ENCODE measurements at places on chromosomes 7 and 10. TPM values are rescaled to one million over a fixed set of nuclear protein-coding genes. Genes with fewer than 3 reads are reported as not detected.

The SFTPA1 gene
- not detected for total RNA-seq

The PKD2L1 gene
- not detected for total RNA-seq

The POLD2 gene
- 60.7 TPM for total RNA-seq

The SERPINE1 gene
- 270 TPM for total RNA-seq

The CCDC136 gene
- total RNA-seq, result 0.49 TPM

The GNAT3 gene
- not detected for total RNA-seq

The IFIT2 gene
- 5.3 TPM for total RNA-seq

The DOCK1 gene
- 139 TPM for total RNA-seq

The PLXDC2 gene
- total RNA-seq, result 0.32 TPM

The ZNF117 gene
- total RNA-seq, result 5.8 TPM

The TAC1 gene
- not detected for total RNA-seq

The GGCT gene
- 30.6 TPM for total RNA-seq

The LRIT1 gene
- not detected for total RNA-seq

The SORCS1 gene
- not detected for total RNA-seq

The PDAP1 gene
- 23.6 TPM for total RNA-seq

The CPXM2 gene
- total RNA-seq, result 4.9 TPM

The TUBAL3 gene
- total RNA-seq, result 0.25 TPM

The MLXIPL gene
- total RNA-seq, result not detected

The FAM180A gene
- 0.16 TPM for total RNA-seq

The PITX3 gene
- not detected for total RNA-seq

The FAM13C gene
- total RNA-seq, result 10.2 TPM

The NXPH1 gene
- total RNA-seq, result not detected

The GPR85 gene
- total RNA-seq, result 0.13 TPM

The ATOH7 gene
- not detected for total RNA-seq

The FGFR2 gene
- total RNA-seq, result not detected

The MYH16 gene
- 0.16 TPM for total RNA-seq

The CWF19L1 gene
- total RNA-seq, result 24.9 TPM

The HABP2 gene
- total RNA-seq, result not detected

The FRAT2 gene
- 9.4 TPM for total RNA-seq

The PNLIP gene
- not detected for total RNA-seq
